Activated CD4-positive, alpha-beta T cell treated with anti-CD3 and anti-CD28 coated beads, Interleukin-2, amount 50 U/mL, for 4 hours (primary cell): ENCODE measurements at places on chromosomes 7 and 10.

DNA sequence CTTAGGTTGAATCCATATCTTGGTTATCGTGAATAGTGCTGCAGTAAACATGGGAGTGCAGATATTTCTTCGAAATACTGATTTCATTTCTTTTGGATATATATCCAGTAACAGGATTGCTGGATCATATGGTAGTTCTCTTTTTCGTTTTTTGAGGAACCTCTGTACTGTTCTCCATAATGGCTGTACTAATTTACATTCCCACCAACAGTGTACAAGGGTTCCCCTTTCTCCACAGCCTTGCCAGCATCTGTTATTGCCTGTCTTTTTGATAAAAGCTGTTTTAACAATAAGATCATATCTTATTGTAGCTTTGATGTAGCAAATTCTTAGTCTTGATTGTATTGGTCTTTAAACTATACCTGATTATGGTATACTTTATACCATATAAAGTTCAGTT, 45.3 kb downstream of the ZNRF2 start:
- no peak for DNase-seq

DNA sequence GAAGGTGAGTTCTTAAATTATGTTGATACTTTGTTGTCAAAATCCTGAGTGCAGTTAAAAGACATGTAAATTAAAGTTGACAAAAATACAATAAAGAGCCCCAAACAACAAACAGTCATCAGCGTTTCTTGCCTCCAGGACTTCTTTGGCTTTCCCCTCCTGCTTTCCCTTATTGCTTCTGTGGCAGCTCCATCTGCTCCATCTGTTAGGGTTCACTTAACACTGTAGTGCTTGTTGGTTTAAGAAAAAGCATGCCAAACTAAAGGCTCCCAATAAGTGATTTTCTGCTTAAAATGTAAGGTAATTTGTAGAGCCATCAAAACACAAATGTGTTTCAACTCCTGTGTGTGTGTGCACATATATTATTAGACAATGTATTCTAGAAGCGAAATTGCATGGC, 254.3 kb upstream of the GNAI1 start:
- no peak for DNase-seq

DNA sequence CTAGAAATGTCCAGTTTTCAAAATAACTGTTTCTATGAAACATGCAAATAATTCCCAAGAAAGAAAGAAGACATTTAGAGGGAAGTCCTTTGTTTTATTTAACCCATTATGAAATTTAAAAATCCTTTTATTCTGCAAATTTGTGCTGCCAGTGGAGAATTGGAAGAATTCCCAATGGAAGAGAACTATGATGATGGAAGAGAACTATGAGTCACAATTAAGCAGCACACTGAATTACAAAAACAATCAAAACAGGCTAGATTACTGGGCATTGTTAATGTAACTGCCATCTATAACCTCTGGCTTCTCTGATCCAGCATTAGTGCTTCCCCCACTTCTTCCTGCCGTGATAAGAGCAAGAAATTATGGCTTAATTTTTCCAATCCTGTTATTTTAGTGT, 126.2 kb upstream of the FEZF1 start:
- no peak for DNase-seq

DNA sequence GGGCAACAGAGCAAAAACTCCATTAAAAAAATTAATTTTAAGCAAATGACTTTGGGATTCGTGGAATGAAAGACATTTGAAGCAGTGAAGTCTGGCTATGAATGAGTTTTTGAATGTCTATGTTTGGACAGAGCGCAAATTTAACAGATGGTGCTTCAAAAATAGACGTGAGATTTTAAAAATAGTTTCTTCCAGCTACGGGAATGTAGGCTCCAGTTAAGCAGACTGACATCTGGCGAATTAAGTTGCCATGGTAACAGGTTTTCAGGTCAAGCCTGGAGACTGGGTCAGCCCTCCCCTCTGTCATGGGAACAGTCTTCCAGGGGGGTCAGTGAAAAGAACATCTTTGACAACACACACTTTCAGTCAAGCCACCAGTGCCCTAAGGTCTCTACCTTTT, 62.0 kb downstream of the MYOF start:
- DNase-seq = no peak

GRCh38 chr10:33808475-33808874, 474.0 kb upstream of the NRP1 start:
- DNase-seq = no peak

- DNase-seq = no peak
These were observed 82.3 kb downstream of the CUL2 start for GRCh38 chr10:35007858-35008301.

GRCh38 chr7:117489016-117489415, 9.2 kb downstream of the CFTR start:
- no peak for DNase-seq

GRCh38 chr7:111586711-111587409, 24.6 kb upstream of the IMMP2L start:
- no peak for DNase-seq

DNA sequence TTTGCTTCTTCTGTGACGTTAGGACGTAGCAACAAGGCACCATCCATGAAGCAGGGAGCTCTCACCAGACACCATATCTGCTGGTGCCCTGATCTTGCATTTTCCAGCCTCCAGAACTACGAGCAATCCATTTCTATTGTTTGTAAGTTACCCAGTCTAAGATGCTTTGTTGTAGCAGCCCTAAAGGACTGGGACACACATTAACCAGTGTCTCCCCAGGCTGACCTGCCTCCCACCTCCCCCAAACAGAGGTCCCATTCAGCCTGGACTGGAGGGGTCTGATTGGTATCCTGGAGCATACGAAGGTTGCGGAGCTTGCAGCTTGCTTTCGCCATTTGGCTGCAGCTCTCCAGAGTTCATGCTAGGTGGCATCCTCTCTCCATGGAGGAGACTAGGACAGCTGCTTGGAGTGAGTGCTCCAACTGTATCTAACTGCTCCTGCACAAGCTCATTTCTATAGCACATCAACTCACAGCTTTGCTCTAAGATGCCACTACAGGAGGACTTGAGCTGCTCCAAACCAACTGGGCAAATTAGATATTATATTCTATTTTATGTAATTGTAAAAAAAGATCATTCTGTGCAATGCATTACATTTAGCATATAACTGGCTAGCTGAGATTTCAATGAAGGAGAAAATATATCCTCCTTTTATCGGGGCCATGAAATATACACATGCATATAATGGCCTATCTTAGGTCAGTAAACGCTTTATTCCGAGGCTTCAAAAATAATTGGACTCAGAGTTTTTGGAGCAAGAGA, 8.0 kb upstream of the GRK5 start:
- peak; percentile 31 for DNase-seq

GRCh38 chr7:80206763-80207162, 72.1 kb downstream of the GNAI1 start:
- no peak for DNase-seq

- DNase-seq = no peak
These were observed 221.2 kb downstream of the ZMYND11 start for GRCh38 chr10:356452-356851.

- no peak for DNase-seq
These were observed 1192.1 kb upstream of the CELF2 start for GRCh38 chr10:9825491-9826018.

- DNase-seq = no peak
These were observed 683.4 kb downstream of the SDK1 start for GRCh38 chr7:3984456-3984855.

GRCh38 chr7:5132539-5132938, 57.5 kb upstream of the WIPI2 start:
- no peak for DNase-seq

GRCh38 chr7:84637568-84638338, 443.2 kb upstream of the SEMA3A start:
- DNase-seq = no peak

DNA sequence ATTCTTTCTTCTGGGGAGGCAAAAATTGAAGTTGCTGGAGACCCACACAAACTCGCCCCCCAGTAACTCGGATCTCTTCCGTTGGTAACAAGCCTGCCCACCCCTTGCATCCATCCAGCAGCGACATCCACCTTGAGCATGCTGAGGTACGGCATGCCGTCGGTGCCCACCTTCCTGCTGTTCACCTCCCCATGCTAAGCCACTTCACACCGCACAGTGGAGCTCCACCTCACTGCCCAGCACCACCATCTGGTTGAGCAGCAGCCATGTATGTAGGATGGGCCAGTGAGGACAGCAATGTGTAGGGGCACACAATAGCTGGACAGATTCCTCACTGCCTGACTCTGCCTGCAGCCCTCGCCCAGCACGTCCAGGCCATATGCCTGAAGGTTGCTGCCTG, 138.1 kb upstream of the ZNF92 start:
- no peak for DNase-seq

- DNase-seq = no peak
These were observed 2.9 kb upstream of the NRAP start for GRCh38 chr10:113666682-113667252.

- DNase-seq = no peak
These were observed 91.6 kb downstream of the GLCCI1 start for GRCh38 chr7:8060241-8060640.

DNA sequence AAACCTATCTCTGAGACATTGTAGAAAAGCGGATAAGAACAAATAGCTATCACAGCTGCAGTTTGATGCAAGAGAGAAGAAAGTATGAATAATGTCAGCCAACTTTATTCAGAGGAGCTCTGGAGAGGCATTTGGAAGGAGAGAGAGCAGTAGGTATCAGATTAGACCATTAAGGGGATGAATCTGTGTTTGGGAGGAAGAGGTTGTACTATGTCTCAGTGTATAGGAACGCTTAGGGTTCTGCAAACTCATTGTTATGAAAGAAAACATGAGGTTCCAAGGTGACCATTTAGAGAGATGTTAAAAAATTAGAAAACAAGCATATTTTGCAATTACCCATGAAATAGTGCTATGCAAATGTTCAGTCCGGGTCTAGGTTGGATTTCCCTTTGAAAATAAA, 207.5 kb upstream of the GNAI1 start:
- no peak for DNase-seq

- no peak for DNase-seq
These were observed 13.6 kb downstream of the TSPAN15 start for GRCh38 chr10:69464801-69465401.

DNA sequence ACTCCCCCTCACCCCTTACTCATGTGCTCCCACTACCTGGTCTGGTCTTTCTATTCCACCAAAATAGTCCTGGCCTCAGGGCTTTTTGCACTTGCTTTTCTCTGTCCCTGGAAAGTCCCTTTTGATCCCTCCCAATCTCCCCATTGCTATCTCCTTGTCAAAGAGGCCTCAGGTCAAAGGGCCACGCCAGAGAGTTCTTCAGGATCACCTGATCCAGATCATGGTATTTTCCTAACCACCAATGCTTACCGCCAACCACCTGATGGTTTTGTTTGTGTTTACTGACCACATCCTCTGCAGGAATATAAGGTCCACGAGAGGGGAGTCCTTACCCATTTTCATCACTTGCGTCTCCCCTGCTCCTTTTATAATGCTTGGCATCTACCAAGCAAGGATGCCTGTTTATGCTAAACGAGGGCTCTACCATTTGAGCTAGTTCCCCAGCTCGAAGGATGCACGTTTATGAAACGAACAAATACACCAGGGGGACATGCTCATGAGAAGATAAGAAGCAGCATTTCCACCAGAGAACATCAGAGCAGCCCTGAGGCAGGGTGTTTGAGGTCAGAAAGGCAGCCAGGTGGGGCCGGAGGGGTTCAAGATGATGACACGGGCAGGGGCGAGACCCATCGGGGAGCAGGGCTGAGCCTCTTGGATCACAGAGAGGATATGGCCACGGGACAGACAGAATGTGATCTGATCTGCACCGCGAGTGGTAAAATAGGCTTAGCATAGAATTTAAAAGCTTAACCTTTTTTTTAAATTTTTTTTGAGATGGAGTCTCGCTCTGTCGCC, 43.1 kb upstream of the FOXK1 start:
- DNase-seq = no peak

DNA sequence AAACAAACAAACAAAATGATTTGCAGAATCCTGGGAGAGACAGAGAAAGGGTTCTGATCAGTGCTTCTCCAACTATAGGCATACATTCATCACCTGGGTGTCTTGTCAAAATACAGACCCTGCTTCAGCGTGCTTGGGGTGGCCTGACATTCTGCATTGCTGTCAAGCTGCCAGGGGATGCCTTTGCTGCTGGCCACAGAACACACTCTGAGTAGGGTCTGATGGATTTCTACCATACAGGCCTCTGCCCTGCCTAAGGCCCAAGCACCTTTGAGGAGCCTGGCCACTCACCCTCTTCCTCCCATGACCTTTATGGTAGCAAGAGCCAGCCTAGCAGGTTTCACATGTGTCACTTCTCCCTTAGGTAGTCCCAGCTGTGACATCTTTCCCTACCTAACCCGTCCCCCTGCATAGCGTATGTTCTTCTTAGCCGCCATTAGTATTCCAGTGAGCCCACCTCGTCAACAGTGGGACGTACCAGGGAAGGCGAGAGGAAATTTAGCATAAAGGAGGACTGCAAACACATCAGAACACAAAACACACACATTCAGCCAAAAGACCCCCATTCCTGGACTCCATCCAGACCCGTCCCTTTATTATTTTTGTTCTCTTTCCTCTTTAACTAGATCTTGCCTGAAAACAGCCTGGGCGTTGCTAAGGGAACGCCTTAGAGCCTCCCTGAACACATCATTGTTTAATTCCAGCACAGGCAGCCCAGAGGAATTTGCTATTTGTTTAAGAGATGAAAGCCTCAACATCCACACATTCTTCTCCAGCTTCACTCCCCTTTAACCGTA, 43.9 kb upstream of the PODXL start:
- DNase-seq = no peak

DNA sequence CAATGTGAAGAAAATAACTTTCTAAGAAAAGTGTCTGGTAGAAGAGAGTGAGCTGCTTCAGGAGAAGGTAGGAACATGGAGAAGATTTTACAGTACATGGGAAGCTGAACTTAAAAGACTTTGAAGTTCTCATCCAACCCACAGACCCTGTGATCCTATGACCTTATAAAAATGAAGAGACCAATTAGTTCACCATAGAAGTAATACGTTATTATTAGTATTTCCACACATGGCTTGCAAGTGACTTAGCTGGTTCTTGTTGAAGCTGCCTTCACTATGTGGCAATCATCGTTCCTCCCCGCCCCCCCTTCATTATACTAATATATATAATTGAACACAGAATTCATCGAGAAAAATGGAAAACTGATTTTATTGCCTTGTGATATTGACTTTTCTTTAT, 129.1 kb downstream of the SND1 start:
- no peak for DNase-seq

DNA sequence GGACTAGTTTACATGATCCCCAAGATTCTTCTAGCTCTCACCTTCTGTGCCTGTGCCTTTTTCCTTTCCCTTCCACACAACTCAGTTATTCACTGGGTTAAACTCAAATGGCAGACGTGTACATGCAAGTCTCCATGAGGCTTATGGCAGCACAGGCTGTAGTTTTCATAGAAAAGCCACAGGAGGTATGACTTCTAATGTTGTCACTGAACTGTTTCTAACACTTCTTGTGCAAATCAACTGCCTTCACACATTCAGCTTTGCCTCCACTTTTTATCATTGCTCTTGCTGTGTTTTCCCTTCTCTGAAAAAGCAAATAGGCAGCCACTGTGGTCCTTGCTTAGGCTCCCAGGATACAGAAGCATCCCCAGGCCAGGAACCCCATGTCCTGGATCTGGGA, 5.3 kb upstream of the GIMAP5 start:
- no peak for DNase-seq
